ENCODE measurements at places on chromosomes 4 and X.

- DNase-seq, result no peak
These were observed 63.8 kb downstream of the GPRIN3 start for GRCh38 chr4:89243733-89244252.

DNA sequence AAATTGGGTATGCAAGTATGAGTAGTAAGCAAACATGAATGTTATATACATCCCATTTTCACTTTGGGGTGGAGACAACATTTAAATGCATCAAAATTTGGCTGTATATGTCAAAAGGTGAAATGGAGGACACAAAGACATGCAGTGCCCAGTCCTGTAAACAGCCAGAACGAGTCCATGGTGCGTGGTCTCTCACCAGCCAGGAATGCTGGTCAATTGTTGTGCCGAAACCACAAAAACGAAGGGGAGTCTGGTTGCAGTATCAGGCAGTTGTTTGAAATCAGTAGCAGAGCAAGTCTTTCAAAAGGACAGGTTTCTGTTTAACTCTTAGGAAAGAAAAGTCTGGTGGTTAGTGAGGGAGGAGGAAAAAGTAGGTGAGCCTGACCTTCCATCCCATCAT, 22.3 kb upstream of the RNF150 start:
- no peak for DNase-seq

GRCh38 chr4:169147191-169147590, 123.6 kb downstream of the SH3RF1 start:
- DNase-seq, result no peak

DNA sequence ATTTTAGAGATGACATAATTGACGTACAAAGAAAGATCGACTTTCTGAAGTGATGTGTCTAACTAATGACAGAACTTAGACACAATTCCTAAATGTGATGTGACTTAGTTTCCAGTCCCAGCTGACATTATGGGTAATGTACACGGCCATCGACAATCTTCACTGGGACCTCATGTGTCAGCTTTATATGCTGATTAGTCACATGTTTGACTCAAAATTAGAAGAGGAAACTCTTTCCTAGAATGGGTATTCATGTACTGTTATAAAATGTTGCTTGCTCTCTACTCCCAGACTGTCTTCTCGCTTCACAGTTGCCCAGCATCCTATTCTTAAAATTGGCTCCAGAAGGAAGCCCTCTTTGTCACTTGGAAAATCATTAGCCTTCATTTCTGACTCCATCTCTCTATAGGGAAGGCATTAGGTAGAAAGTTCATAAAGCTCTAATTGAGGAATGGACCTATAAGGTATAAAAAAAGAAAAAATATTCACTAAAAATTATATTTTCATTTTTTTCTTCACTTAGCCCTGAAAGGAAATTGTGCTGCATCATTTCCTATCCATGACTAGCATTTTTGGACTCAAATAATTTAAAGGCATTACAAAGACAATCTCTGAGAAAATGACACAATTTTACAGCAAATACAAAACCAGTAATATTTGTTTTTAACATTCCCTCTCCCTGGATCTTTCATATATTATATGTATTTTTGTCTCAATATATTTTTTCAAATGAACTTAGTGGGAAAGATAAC, 554.6 kb downstream of the INPP4B start:
- DNase-seq, result no peak

GRCh38 chr4:27148211-27148895, 287.7 kb downstream of the STIM2 start:
- no peak for DNase-seq

DNA sequence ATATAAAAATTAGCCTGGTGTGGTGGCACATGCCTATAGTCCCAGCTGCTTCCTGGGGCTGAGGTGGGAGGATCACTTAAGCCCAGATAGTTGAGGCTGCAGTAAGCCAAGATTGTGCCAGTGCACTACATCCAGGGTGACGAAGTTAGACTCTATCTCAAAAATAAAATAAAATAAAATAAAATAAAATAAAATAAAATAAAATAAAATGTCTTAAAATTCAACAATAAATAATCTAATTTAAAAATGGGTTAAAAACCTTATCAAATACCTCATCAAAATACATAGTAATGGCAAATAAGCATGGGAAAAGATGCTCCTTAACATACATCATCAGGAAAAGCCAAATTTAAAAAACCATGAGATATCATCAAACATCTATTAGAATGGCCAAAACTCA, 760.2 kb upstream of the AGA start:
- DNase-seq, result no peak

All from right hindlimb (tissue), 1 donor.